ENCODE measurements at places on chromosomes 2 and 18. TPM values are rescaled to one million over a fixed set of nuclear protein-coding genes. Genes with fewer than 3 reads are reported as not detected.

SLC16A14 gene
- 4.0 TPM for total RNA-seq

IL1RL1 gene
- not detected for total RNA-seq

BOLL gene
- 0.04 TPM for total RNA-seq

TNS1 gene
- total RNA-seq: 5.7 TPM

CPO gene
- not detected for total RNA-seq

PROM2 gene
- 2.2 TPM for total RNA-seq

ICOS gene
- total RNA-seq: not detected

ADAM17 gene
- total RNA-seq: 23.5 TPM

LRRTM1 gene
- total RNA-seq: 1.3 TPM

METTL21A gene
- 92.8 TPM for total RNA-seq

CDH20 gene
- 1.0 TPM for total RNA-seq

MAP2 gene
- total RNA-seq: 4.4 TPM

SERPINB2 gene
- not detected for total RNA-seq

LAMA1 gene
- 47.6 TPM for total RNA-seq

LHCGR gene
- 0.45 TPM for total RNA-seq

ALKAL2 gene
- 4.5 TPM for total RNA-seq

MC5R gene
- total RNA-seq: not detected

APLF gene
- total RNA-seq: 6.6 TPM

CCDC74B gene
- 34.5 TPM for total RNA-seq

NTSR2 gene
- not detected for total RNA-seq

TEKT4 gene
- not detected for total RNA-seq

ANKRD30BL gene
- total RNA-seq: 0.62 TPM

REG3G gene
- not detected for total RNA-seq

LYPD1 gene
- 4.2 TPM for total RNA-seq

IL37 gene
- not detected for total RNA-seq

APCDD1 gene
- total RNA-seq: 1.0 TPM

GALNT13 gene
- total RNA-seq: 5.2 TPM

ZC3H15 gene
- 75.6 TPM for total RNA-seq

ERMN gene
- 0.35 TPM for total RNA-seq

NMS gene
- total RNA-seq: not detected

TPO gene
- total RNA-seq: not detected

UGT1A6 gene
- not detected for total RNA-seq

FAM161A gene
- 16.2 TPM for total RNA-seq

CRYBA2 gene
- not detected for total RNA-seq

SPP2 gene
- not detected for total RNA-seq

MERTK gene
- total RNA-seq: 8.7 TPM

GCKR gene
- total RNA-seq: not detected

All from GM23338 (cell line).